ENCODE measurements at places on chromosomes 1 and 21. TPM values are rescaled to one million over a fixed set of nuclear protein-coding genes. Genes with fewer than 3 reads are reported as not detected.

Gene DYNLT5
- not detected for total RNA-seq

GRCh38 chr1:23473037-23473800 is 10.8 kb downstream of the ASAP3 start:
- no peaks in the 10 kb centered on the region for H3K4me1 ChIP-seq
- no peaks in the 10 kb centered on the region for H3K36me3 ChIP-seq
- H3K27me3 ChIP-seq = no peaks in the 10 kb centered on the region
- H3K4me3 ChIP-seq = no peak overlapping the region

Gene SYCP1
- not detected for total RNA-seq

GRCh38 chr1:223109581-223110026 is 33.4 kb downstream of the TLR5 start:
- H3K27ac ChIP-seq = peak overlapping the region; percentile 37
- H3K36me3 ChIP-seq = no peaks in the 10 kb centered on the region
- H3K27me3 ChIP-seq = no peaks in the 10 kb centered on the region
- H3K4me1 ChIP-seq = peaks cover 22% of the 10 kb centered on the region

- no peaks in the 10 kb centered on the region for H3K27me3 ChIP-seq
- H3K4me1 ChIP-seq = peaks cover 37% of the 10 kb centered on the region
- H3K36me3 ChIP-seq = no peaks in the 10 kb centered on the region
- DNase-seq = no peak
- peak overlapping the region; percentile 29 for H3K27ac ChIP-seq
Observed at GRCh38 chr21:45950740-45951515, 30.6 kb upstream of the COL6A1 start.

- H3K27ac ChIP-seq = no peak overlapping the region
Observed at GRCh38 chr1:95171270-95172245, 54.4 kb downstream of the TLCD4 start.

Gene GCSAML
- not detected for total RNA-seq

Gene HS2ST1
- 7.7 TPM for total RNA-seq

Gene KRTAP7-1
- not detected for total RNA-seq

DNA sequence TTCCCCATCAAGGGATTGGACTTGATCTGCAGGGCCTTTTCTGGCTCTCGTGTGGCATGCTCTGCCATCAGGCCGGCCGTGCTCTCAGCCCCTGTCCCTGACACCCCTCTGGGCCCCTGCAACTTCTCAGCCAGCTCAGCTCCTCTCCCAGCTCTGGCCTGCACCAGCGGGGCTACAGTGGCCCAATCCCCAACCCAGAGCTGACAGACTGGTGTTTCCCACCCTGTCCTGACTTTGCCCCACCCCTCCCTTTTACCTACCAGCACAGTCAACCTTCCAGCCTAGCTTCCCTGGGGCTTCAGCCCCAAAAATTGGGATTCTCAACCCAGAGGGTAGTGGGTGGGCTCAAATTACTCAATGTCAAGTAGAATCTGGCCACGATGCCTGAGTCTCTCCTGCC is 149.3 kb downstream of the SYF2 start:
- H3K27me3 ChIP-seq = no peaks in the 10 kb centered on the region
- H3K4me3 ChIP-seq = no peak overlapping the region
- H3K4me1 ChIP-seq = no peaks in the 10 kb centered on the region
- no peak for DNase-seq
- no peak overlapping the region for H3K27ac ChIP-seq

GRCh38 chr1:10799726-10800125 is 3.3 kb upstream of the CASZ1 start:
- peaks cover 21% of the 10 kb centered on the region for H3K4me1 ChIP-seq
- H3K36me3 ChIP-seq = no peaks in the 10 kb centered on the region
- no peaks in the 10 kb centered on the region for H3K27me3 ChIP-seq
- H3K4me3 ChIP-seq = no peak overlapping the region
- no peak overlapping the region for H3K27ac ChIP-seq

DNA sequence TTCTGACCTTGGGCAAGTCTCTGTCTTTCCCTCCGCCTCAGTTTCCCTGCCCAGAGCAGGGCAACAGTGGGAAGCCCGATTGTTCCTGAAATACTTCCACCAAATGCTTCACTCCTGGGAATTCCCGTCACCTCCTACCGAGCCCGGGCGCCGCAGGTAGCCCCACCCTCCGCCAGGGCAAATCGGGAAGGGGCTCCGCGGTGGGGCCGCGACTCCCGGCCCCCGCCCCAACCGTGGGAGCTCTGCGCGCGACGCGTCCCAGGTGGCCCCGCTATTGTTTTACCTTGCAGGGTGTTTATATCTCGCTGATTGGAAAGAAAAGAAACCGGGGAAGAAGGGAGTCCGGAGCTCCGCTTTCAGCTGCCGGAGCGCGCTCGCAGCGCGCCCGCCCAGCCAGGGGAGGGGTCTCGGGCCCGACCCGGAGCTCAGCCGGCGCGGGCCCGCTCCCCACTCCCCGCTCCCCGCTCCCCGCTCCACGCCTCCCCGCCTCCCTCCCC is 407 bp downstream of the IGSF3 start:
- H3K27ac ChIP-seq = peak overlapping the region; percentile 41
- H3K4me1 ChIP-seq = peaks cover 23% of the 10 kb centered on the region
- no peaks in the 10 kb centered on the region for H3K36me3 ChIP-seq
- no peaks in the 10 kb centered on the region for H3K27me3 ChIP-seq

Gene CFAP74
- not detected for total RNA-seq
